ENCODE measurements at places on chromosomes 5 and 9. TPM values are rescaled to one million over a fixed set of nuclear protein-coding genes. Genes with fewer than 3 reads are reported as not detected.

COL5A1 gene
- total RNA-seq: 1.7 TPM

FBP1 gene
- total RNA-seq: 0.42 TPM

WASHC1 gene
- total RNA-seq: 25.6 TPM

GMCL2 gene
- total RNA-seq: not detected

SPINK4 gene
- not detected for total RNA-seq

STK32A gene
- total RNA-seq: not detected
